Activated CD8-positive, alpha-beta T cell treated with anti-CD3 and anti-CD28 coated beads for 36 hours (primary cell): ENCODE measurements at places on chromosomes 5 and 9. TPM values are rescaled to one million over a fixed set of nuclear protein-coding genes. Genes with fewer than 3 reads are reported as not detected.

DNA sequence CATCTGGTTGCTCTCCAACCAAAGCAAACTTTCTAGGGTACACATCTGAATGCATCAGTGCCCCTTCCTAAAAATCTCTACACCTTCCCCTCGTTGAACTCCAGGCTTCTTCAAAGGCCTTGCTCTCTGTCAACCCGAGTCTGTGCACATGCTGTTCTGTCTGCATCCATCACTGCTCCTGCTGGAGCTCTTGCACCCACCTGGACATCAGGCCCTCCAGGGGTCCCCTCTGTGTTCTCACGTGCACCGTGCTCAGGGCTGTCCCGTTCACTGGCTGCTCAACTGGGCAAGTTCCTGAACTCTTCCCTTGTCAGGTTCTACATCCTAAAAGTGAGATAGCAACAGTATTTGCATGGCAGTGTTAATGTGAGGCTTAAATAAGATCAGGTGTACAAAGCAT lies 62.7 kb upstream of the ANGPTL2 start:
- H3K4me1 ChIP-seq = peaks cover under 1% of the 10 kb centered on the region
- no peak for DNase-seq
- H3K36me3 ChIP-seq = peaks cover 2% of the 10 kb centered on the region
- H3K27ac ChIP-seq = no peak overlapping the region
- no peak overlapping the region for H3K4me3 ChIP-seq
- no peaks in the 10 kb centered on the region for H3K27me3 ChIP-seq

Gene NAIF1
- 8.4 TPM for total RNA-seq

Gene DPYSL3
- total RNA-seq = 0.38 TPM

- DNase-seq = no peak
- H3K4me3 ChIP-seq = no peak overlapping the region
- H3K4me1 ChIP-seq = peaks cover 37% of the 10 kb centered on the region
- H3K36me3 ChIP-seq = peaks cover 13% of the 10 kb centered on the region
- H3K27ac ChIP-seq = peak overlapping the region; percentile 71
Observed at GRCh38 chr9:5624655-5625054, 4.3 kb upstream of the RIC1 start.

Gene CATSPER3
- total RNA-seq = 0.31 TPM

DNA sequence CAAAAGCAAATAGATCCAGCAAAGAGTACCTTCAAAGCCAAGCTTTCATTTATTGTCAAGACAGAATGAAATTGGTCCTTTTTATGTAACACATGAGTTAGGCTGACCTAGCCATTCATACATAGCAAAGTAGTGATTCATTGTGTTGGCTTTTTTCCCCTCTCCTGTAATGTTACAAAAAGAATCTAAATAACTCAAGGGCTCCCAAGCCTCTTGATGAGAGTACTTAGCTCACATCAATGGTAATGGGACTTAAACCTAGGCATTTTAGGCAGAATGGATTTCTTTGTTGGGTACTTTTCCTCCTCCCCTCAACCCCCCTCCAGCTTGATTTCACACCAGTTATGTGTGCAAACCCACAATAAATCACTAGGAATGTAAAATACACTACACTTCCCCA lies 123.7 kb downstream of the EBF1 start:
- H3K27me3 ChIP-seq = no peaks in the 10 kb centered on the region
- H3K4me3 ChIP-seq = no peak overlapping the region
- H3K4me1 ChIP-seq = no peaks in the 10 kb centered on the region
- H3K27ac ChIP-seq = no peak overlapping the region

DNA sequence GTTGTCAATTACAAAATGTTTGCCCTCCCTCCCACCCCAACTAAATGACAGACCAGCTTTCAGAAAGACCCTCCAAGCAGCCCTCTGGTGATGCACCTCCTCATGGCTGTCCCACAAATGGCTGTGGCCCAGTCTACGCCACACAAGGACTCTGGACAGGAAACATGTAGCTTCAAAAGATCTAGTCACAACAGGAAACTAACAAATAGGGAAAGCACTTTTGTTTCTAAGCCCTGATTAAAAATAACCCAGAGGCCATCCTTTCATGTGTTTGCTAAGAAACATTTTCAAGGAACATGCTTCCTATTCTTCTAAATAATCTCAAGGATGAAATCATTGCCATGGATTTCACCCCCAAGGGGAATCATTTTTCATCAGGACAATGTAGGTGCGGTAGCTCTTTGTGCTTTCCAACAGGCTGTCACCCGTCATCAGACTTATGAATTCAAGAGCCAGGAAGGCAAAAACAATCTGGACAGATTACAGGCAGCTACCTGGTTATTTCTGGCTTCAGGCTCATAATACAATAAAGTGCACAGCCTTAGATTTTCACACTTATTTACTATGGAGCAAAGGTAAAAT lies 20.1 kb downstream of the PCSK1 start:
- no peaks in the 10 kb centered on the region for H3K36me3 ChIP-seq
- peaks cover 2% of the 10 kb centered on the region for H3K27me3 ChIP-seq
- no peak for DNase-seq
- H3K27ac ChIP-seq = no peak overlapping the region
- H3K4me1 ChIP-seq = no peaks in the 10 kb centered on the region

- no peaks in the 10 kb centered on the region for H3K4me1 ChIP-seq
- H3K36me3 ChIP-seq = no peaks in the 10 kb centered on the region
- H3K4me3 ChIP-seq = no peak overlapping the region
- H3K27me3 ChIP-seq = no peaks in the 10 kb centered on the region
- no peak for DNase-seq
Observed at GRCh38 chr9:82930116-82930515, 132.8 kb downstream of the RASEF start.

GRCh38 chr5:78925129-78925876 lies 59.8 kb downstream of the ARSB start:
- H3K36me3 ChIP-seq = no peaks in the 10 kb centered on the region
- no peak overlapping the region for H3K4me3 ChIP-seq
- H3K27me3 ChIP-seq = no peaks in the 10 kb centered on the region
- H3K4me1 ChIP-seq = no peaks in the 10 kb centered on the region
- DNase-seq = no peak

DNA sequence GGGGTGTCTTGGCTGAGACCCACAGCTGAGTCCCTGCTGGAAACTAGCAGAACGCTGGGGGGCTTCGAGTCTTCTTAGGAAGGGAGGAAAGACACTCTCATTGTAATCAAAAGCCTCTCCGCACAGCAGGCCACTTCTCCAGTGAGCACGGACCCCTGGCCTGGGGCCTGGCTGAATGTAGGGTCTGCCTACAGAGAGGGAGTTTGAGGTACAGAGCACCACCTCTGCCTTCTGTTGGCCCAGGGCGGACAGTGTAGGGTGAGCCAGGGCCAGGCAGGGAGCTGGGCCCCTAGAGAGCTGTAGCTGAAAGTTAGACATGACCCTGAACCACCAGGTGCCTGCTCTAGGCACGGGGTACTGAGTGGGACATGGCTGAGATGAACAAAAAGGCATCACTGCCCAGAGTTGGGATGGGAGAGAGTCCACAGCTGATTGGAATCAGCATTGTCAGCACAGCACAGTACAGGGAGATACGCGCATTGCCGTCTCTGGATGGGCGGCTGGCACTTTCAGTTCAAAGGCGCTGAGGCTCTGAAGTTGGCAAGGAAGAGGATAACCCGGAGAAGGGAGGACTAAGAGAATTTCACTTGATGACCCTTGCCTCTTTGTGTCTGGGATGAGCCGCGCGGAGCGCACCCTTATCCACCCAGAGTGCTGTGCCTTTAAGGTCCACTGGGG lies 363 bp upstream of the SLC25A48 start:
- H3K36me3 ChIP-seq = no peaks in the 10 kb centered on the region
- no peaks in the 10 kb centered on the region for H3K4me1 ChIP-seq
- no peak for DNase-seq
- no peak overlapping the region for H3K4me3 ChIP-seq
- peaks cover 38% of the 10 kb centered on the region for H3K27me3 ChIP-seq

DNA sequence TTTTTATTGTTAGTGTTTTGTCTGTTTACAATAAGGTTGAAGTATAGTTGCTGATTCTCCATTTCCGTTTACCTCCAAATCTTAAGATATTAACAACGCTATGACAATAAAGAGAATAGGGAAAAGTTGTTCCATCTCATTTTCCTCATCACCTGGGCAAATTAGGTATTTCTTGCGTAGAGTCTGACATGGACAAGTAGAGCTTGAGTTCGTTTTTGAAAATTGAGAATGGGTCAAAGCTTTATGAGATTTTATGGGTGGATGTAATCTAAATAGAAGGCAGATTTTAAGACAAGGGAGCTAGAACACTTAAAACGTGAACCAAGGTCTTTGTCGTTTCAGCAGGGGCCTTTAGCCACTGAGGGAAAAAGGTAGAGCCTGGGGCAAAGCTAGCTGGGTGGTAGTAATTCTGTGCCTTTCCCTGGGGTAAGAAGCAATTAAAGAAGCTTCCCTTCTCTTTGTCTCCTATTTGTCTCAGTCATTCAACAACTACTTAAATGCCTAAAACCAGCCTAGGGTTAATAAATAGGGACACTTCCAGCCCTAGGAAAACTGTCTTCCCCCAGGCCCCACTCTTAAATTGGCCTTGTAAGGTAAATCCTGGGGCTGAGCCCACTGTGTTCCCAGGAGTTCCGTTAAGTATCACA lies 551 bp upstream of the CAAP1 start:
- peak overlapping the region; percentile 99 for H3K27ac ChIP-seq
- H3K4me1 ChIP-seq = peaks cover 23% of the 10 kb centered on the region
- no peaks in the 10 kb centered on the region for H3K27me3 ChIP-seq

GRCh38 chr9:75149841-75150241 lies 61.5 kb downstream of the OSTF1 start:
- H3K27ac ChIP-seq = peak overlapping the region; percentile 71
- no peaks in the 10 kb centered on the region for H3K27me3 ChIP-seq
- peaks cover 75% of the 10 kb centered on the region for H3K4me1 ChIP-seq
- H3K4me3 ChIP-seq = no peak overlapping the region
- peaks cover 28% of the 10 kb centered on the region for H3K36me3 ChIP-seq

Gene FSTL4
- not detected for total RNA-seq

- no peak for DNase-seq
- H3K36me3 ChIP-seq = no peaks in the 10 kb centered on the region
- no peaks in the 10 kb centered on the region for H3K4me1 ChIP-seq
- H3K27ac ChIP-seq = no peak overlapping the region
Observed at GRCh38 chr9:116112236-116112635, 41.4 kb upstream of the PAPPA start.

GRCh38 chr9:129612815-129613519 lies 7.9 kb downstream of the C9orf50 start:
- no peaks in the 10 kb centered on the region for H3K27me3 ChIP-seq
- no peaks in the 10 kb centered on the region for H3K36me3 ChIP-seq
- peaks cover 22% of the 10 kb centered on the region for H3K4me1 ChIP-seq
- H3K4me3 ChIP-seq = no peak overlapping the region

DNA sequence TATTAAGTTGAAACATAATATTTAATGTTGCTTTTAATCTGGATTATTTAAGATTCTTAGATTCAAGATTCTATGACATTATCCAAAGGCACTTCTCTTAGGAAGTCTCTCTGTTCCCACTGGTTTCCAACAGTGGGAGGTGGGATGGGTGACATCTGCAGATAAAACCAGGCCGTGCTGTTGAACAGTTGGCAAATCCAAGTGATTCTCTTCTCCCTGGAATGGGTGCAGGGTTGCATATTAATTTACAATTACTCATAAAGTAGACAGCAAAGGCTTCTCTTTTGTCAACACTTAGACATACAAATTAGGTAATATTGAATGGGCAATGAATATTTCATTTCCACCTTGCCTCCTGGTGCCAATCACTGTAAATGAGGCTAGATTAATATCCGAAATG lies 233.7 kb upstream of the IL12B start:
- H3K27me3 ChIP-seq = peaks cover 27% of the 10 kb centered on the region
- no peak overlapping the region for H3K27ac ChIP-seq
- H3K36me3 ChIP-seq = no peaks in the 10 kb centered on the region
- H3K4me1 ChIP-seq = no peaks in the 10 kb centered on the region

- no peak overlapping the region for H3K27ac ChIP-seq
- no peaks in the 10 kb centered on the region for H3K4me1 ChIP-seq
- H3K27me3 ChIP-seq = peaks cover 3% of the 10 kb centered on the region
- H3K4me3 ChIP-seq = no peak overlapping the region
Observed at GRCh38 chr9:133205996-133206931, 2.8 kb downstream of the OBP2B start.

- H3K4me1 ChIP-seq = no peaks in the 10 kb centered on the region
- no peaks in the 10 kb centered on the region for H3K36me3 ChIP-seq
- H3K27me3 ChIP-seq = peaks cover 5% of the 10 kb centered on the region
- no peak overlapping the region for H3K4me3 ChIP-seq
- DNase-seq = no peak
- no peak overlapping the region for H3K27ac ChIP-seq
Observed at GRCh38 chr5:149162401-149163084, 21.2 kb downstream of the ABLIM3 start.

DNA sequence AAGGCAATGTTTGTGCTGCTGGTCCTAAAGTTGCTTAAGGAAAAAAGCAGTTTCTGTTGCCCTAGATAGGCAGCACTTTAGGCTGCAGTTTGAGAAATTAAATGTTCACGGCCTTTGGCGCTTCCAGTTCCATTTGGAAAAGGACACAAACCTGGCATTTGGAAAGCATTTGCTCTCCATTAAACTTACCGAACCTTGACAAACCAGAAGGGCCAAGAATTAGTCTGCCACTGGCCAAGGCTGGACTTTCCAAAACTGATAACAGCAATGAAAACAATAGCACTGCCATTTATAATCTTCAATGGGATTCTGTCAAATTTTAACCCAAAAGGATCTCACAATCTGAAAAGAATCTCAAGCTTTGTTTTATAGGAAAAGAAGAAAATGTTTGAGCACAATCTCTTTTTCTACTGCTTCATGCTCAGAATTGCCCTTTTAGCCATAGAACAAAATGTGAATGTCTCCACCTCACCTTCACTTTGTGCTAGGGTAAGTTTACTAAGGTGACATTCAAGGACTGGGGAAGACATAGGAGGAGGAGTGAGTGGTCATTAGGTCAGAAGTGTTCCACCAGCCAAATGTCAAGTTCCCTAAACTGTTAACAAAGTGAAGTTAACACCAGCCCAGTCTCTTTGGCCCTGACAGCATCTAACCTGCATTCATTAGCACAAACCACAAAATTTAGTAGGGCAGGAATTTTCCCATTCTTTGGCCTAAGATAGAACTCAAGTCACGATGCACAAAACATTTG lies 583.4 kb upstream of the DMAC1 start:
- H3K36me3 ChIP-seq = no peaks in the 10 kb centered on the region
- no peak overlapping the region for H3K27ac ChIP-seq
- H3K27me3 ChIP-seq = peaks cover 2% of the 10 kb centered on the region

DNA sequence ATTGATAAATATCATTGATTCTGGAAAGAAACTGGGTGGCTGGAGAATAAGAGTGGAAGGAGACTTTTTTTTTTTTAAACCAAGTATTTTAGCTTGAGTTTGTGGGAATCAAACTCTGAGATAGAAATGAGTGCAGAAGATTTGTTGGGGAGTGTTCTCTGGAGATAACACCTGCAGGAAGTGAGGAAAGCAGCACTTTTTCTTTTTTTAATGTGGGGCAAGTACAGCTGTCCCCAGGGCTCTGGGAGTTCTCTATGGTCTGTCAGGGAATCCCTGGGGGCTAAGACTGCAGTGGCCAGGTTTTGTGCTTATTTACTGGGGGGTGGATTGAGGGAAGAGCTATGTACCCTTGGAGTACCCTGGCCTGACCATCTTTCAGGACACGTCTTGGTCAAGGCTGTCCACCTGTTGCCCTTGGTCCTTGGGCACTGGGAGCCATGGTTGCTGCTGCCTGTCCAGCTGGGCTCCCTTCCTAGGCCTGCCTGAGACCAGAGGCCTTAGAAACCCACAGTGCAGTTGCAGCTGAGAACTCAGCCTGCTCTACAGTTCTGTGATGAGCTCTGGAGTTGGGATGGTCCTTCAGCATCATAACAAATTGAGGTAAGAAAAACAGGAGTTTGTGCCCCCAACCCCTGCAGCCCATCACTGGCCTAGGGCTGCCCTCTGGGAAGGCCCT lies 85.8 kb downstream of the PHAX start:
- H3K4me3 ChIP-seq = no peak overlapping the region
- no peak for DNase-seq
- no peak overlapping the region for H3K27ac ChIP-seq

- no peaks in the 10 kb centered on the region for H3K27me3 ChIP-seq
- H3K4me1 ChIP-seq = no peaks in the 10 kb centered on the region
- DNase-seq = no peak
- no peaks in the 10 kb centered on the region for H3K36me3 ChIP-seq
- H3K4me3 ChIP-seq = no peak overlapping the region
Observed at GRCh38 chr9:79768194-79768593, 196.4 kb downstream of the TLE4 start.
